Pancreas (tissue), 10 donors: ENCODE measurements at places on chromosomes 1 and 21. TPM values are rescaled to one million over a fixed set of nuclear protein-coding genes. Genes with fewer than 3 reads are reported as not detected.

GRCh38 chr1:15477646-15478212 lies 1.8 kb downstream of the CELA2B start:
- H3K4me3 ChIP-seq: no peak overlapping the region
- H3K4me1 ChIP-seq: peaks cover 5% of the 10 kb centered on the region
- no peaks in the 10 kb centered on the region for H3K27me3 ChIP-seq
- no peak overlapping the region for H3K27ac ChIP-seq

The TMEM50A gene
- 31.4 TPM for total RNA-seq

DNA sequence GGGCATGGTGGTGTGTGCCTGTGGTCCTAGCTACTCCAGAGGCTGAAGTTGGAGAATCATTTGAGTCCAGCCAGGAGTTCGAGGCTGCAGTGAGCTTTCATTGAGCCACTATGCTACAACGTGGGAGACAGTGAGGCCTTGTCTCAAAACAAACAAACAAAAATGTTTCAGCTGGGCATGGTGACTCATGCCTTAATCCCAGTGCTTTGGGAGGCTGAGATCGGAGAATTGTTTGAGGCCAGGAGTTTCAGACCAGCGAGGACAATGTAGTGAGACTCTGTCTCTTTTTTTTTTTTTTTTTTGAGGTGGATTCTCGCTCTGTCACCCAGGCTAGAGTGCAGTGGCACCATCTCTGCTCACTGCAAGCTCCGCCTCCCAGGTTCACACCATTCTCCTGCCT lies 5.0 kb upstream of the RPL5 start:
- H3K4me3 ChIP-seq: no peak overlapping the region
- H3K4me1 ChIP-seq: no peaks in the 10 kb centered on the region
- H3K27me3 ChIP-seq: no peaks in the 10 kb centered on the region

DNA sequence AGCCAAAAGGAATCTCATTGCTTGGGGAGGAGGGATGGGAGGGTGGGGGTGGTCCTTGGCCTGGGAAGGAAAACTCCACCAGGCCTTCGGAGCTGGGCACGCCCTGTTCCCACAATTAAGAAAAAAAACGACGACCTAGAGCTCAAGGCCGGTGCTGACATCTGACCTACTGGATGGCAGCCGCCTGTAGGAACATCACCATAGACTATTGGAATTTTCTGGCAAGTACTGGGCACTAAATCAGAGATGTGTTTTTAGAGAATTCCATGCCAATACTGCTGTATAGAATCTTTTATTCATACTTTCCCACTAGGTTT lies 729 bp downstream of the NADK start:
- H3K4me3 ChIP-seq: peak overlapping the region; percentile 70
- H3K27ac ChIP-seq: peak overlapping the region; percentile 64
- H3K27me3 ChIP-seq: no peaks in the 10 kb centered on the region
- H3K36me3 ChIP-seq: no peaks in the 10 kb centered on the region

The CHD5 gene
- total RNA-seq: 0.46 TPM

GRCh38 chr1:184190616-184191015 lies 139.1 kb downstream of the TSEN15 start:
- H3K36me3 ChIP-seq: no peaks in the 10 kb centered on the region
- no peak for DNase-seq
- H3K4me1 ChIP-seq: no peaks in the 10 kb centered on the region
- no peaks in the 10 kb centered on the region for H3K27me3 ChIP-seq
- H3K27ac ChIP-seq: no peak overlapping the region

The TBX15 gene
- 0.06 TPM for total RNA-seq

DNA sequence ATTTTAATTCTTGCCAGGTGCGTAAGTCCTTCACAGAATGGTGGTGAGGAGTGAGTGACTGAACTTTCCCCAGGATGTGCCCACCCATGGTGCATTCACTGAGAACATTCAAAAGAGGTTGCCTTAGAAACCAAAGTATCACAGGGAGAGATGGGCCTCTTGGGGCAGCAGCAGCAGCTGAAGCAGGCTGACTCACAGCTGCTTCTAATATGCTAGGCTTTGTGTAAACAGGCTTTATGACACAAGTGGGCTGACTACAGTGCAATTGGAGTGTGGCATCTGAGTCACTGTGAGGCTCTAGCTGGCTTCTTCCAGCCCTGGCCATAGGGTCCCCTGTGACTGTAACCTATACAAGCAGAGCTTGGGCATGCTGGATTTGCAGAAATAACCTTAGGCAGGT lies 12.6 kb downstream of the PIGP start:
- no peaks in the 10 kb centered on the region for H3K36me3 ChIP-seq
- DNase-seq: no peak
- H3K27me3 ChIP-seq: no peaks in the 10 kb centered on the region
- H3K4me1 ChIP-seq: no peaks in the 10 kb centered on the region

DNA sequence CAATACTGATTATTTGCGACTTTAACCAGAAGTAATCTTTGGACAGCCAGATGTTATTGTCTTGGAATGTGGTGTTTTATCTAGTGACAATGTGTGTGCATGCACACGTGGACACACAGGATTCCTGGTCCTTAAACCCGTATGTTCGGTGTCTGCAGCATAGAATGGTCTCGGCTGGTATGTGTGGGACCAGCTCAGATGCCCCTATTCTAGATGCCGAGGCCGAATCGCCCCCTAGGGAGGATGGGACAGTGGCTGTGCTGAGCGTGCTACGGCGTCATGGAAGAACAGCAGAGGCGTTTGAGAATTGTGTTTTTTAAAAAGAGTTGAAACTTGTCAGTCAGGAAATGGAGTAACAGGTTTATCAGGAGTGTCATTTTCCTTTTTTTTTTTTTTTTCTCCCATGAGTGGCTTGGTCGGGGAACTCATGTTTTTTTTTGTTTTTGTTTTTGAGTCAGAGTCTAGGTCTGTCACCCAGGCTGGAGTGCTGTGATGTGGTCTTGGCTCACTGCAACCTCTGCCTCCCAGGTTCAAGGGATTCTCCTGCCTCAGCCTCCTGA lies 30.1 kb downstream of the SKI start:
- no peak overlapping the region for H3K4me3 ChIP-seq
- no peaks in the 10 kb centered on the region for H3K36me3 ChIP-seq
- no peaks in the 10 kb centered on the region for H3K27me3 ChIP-seq
- H3K27ac ChIP-seq: no peak overlapping the region

The THEM5 gene
- total RNA-seq: not detected

DNA sequence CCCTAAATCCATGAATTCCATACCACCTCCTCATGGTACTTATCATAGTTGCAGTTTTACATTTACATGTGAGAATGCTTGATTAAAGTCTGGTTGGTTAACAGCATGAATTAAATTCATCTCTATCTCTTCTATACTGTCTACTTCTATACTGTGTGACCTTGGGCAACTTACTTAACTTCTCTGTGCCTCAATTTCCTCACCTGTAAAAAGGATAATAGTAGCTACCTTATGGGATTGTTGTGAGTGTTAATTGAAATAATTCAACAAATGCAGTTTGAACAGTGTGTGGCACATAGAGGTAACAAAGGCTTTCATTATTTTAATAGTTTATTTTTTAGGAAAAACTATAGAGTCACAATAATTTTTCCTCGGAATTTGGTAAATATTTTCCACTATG lies 231.3 kb downstream of the RRAGC start:
- H3K36me3 ChIP-seq: no peaks in the 10 kb centered on the region
- no peak overlapping the region for H3K4me3 ChIP-seq
- no peaks in the 10 kb centered on the region for H3K4me1 ChIP-seq
- no peak for DNase-seq
- no peak overlapping the region for H3K27ac ChIP-seq

GRCh38 chr1:46725736-46726108 lies 6.8 kb upstream of the EFCAB14 start:
- H3K36me3 ChIP-seq: no peaks in the 10 kb centered on the region
- no peak overlapping the region for H3K27ac ChIP-seq
- no peak for DNase-seq
- no peaks in the 10 kb centered on the region for H3K27me3 ChIP-seq
- no peak overlapping the region for H3K4me3 ChIP-seq

The DISP3 gene
- 0.39 TPM for total RNA-seq

The C1orf53 gene
- total RNA-seq: 2.5 TPM

The ITLN2 gene
- not detected for total RNA-seq

DNA sequence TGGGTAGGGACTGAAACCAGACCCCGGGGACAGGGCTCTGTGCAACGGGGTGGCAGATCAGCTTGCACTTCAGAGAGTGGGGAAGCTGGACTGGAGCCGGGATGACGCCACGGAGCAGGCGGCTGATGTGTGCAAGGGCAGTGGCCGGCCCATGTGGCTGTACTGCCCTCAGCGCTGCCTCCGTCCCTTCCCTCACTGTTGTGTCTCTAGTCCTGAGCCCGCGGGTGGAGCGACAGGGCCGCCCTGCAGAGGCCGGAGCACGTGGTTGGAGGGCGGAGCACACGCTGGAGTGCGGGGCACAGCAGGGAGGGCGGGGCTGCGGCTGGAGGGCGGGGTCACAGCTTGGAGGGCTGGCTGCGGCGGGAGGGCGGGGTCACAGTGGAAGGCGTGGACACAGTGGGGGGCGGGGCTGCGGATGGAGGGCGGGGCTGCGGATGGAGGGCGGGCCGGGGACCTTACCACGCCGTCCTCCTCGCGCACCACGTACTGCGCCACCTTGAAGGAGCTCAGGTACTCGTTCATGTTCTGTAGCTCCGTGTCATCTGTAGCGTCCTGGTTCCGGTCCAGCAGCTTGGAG lies 52.4 kb downstream of the CHD5 start:
- H3K27ac ChIP-seq: no peak overlapping the region
- no peaks in the 10 kb centered on the region for H3K4me1 ChIP-seq
- DNase-seq: peak; percentile 83
- no peaks in the 10 kb centered on the region for H3K27me3 ChIP-seq

The FAM167B gene
- 2.0 TPM for total RNA-seq

The C1orf116 gene
- 10.0 TPM for total RNA-seq

DNA sequence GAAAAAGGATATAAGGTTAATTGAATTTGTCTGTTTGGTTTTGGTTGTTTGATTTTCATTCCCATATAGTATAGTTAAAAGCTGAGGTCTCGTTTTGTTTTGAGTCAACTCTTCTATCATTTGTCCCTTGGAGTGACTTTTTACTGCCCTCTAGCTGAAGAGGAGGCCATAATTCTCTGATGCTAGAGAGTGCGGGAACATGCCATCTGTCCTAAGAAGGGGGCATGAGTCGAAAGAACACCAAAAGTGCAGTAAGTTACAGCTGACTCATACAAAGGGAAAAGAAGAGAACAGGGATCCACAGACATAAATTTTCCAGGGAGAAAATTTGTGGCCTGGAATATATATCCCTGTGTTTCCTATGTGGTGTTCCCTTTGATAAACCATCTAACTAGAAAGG lies 4.1 kb downstream of the KRTAP21-3 start:
- no peaks in the 10 kb centered on the region for H3K36me3 ChIP-seq
- no peaks in the 10 kb centered on the region for H3K4me1 ChIP-seq
- H3K27me3 ChIP-seq: no peaks in the 10 kb centered on the region

- H3K4me3 ChIP-seq: peak overlapping the region; percentile 40
- H3K4me1 ChIP-seq: peaks cover 7% of the 10 kb centered on the region
- H3K36me3 ChIP-seq: no peaks in the 10 kb centered on the region
- DNase-seq: peak; percentile 79
- H3K27me3 ChIP-seq: no peaks in the 10 kb centered on the region
Measured at GRCh38 chr1:228647523-228648444, 87.5 kb upstream of the RHOU start.

DNA sequence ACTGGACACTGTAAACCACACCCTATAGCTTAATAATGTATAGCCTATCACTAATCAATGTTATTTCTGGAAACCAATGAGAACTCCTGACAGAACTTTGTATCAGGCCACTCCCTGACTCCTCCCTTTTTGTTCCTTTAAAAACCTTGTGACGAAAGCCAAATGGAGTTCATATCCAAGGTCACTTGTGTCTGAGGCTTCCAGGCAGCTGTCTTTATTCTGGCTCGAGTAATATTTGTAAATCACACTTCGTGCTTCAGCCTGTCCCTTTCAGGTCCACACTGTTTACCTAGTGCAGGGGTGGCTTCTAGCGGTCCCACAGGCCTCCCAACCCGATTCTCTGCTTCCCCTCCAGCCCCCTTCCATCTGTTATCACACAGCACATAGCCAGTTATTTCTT lies 16.2 kb upstream of the CAPN9 start:
- peaks cover 11% of the 10 kb centered on the region for H3K4me1 ChIP-seq
- peak; percentile 63 for DNase-seq
- H3K27ac ChIP-seq: no peak overlapping the region
- no peaks in the 10 kb centered on the region for H3K36me3 ChIP-seq

GRCh38 chr1:112524251-112524650 lies 15.5 kb downstream of the WNT2B start:
- no peaks in the 10 kb centered on the region for H3K4me1 ChIP-seq
- H3K27ac ChIP-seq: no peak overlapping the region

DNA sequence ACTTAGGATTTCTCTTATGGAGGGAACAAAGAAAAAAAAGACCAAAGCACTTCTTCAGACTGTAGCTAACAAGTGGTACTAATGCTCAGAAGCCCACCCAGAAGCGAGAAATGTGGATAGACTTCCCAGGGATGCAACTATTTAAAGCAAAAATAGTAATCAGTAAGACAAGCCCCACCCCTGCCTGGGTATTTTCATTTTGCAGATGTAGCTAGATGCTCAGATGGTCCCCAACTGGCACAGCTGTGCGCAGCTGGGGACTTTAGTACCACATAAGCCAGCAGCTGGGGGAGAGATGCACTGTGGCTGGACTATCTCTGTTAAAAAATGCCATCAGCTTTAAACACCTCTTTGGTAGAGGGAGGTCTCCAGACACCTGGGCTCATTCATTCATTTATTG lies 77.8 kb upstream of the SPAG17 start:
- no peak overlapping the region for H3K27ac ChIP-seq
- H3K4me1 ChIP-seq: no peaks in the 10 kb centered on the region
- no peaks in the 10 kb centered on the region for H3K27me3 ChIP-seq
- H3K4me3 ChIP-seq: no peak overlapping the region
- H3K36me3 ChIP-seq: no peaks in the 10 kb centered on the region
- no peak for DNase-seq

DNA sequence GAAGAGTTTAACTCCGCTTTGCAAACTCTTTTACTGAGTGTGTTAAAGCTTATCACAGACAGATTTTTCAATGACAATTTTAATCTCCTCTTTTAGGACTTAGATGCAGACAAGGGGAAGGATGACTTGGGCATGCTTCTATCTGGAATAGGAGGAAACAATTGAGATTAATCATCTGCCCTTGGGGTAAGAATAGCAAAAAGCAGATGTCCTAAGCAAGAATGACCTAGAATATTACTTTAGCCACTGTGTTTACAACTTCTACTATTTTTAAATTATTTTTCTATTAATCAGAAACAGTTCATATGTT lies 569.0 kb upstream of the ADGRL2 start:
- no peak overlapping the region for H3K27ac ChIP-seq
- DNase-seq: no peak
- peaks cover 3% of the 10 kb centered on the region for H3K4me1 ChIP-seq

The POU3F1 gene
- total RNA-seq: not detected
